ENCODE measurements at places on chromosomes 11 and 22. TPM values are rescaled to one million over a fixed set of nuclear protein-coding genes. Genes with fewer than 3 reads are reported as not detected.

GRCh38 chr11:114348200-114349191 lies 51.8 kb downstream of the C11orf71 start:
- DNase-seq = no peak

DNA sequence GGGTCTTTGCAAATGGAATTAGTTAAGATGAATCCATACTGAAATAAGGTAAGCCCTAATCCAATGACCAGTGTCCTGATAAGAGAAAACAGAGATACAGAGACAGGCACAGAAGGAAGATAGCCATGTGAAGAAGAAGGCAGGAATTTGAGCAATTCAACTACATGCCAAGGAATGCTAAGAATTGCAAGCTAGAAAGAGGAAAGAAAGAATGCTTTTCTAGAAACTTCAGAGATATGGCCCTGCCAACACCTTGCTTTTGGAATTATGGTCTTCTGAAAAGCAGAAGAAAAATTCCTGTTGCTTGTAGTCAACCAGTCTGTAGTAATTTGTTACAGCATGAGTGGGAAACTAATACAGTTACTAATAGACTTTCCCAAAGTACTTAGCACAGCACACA lies 111.3 kb downstream of the SLC17A6 start:
- no peak for DNase-seq

DNA sequence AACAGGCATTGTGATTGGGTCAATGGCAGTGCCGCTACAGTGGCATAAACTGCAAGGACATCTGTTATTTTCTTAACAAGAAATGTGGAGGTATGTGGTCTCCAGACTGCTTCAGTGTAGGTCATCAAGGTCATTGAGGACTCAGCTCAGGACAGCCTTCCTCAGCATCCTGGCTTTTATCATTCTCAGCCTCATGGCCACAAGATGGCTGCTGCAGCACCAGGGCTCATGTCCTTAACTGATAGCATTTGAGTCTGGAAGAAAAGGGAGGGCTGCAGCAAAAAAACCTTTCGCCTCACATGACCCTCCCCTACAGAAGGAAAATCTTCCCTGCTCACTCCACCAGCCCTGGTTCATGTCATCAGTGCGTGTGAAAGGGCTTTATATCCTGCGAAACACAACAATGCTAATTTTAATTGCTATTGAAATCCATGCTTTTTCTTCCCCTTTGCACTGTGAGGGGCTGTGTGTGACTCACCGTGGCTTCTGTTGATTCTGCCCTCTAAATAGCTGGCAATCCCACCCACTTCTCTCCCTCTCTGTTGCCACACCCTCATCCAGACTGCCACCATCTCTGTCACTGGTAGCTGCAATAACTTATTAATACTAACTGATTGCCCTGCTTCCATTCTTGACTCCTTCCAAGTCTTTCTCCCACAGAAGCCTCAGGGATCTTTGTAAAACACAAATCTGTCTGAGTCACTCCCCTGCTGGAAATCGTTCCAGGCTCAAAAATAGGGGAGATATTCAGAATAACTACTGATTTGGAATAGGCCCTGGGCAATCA lies 43.8 kb downstream of the CHRDL2 start:
- DNase-seq = no peak

DNA sequence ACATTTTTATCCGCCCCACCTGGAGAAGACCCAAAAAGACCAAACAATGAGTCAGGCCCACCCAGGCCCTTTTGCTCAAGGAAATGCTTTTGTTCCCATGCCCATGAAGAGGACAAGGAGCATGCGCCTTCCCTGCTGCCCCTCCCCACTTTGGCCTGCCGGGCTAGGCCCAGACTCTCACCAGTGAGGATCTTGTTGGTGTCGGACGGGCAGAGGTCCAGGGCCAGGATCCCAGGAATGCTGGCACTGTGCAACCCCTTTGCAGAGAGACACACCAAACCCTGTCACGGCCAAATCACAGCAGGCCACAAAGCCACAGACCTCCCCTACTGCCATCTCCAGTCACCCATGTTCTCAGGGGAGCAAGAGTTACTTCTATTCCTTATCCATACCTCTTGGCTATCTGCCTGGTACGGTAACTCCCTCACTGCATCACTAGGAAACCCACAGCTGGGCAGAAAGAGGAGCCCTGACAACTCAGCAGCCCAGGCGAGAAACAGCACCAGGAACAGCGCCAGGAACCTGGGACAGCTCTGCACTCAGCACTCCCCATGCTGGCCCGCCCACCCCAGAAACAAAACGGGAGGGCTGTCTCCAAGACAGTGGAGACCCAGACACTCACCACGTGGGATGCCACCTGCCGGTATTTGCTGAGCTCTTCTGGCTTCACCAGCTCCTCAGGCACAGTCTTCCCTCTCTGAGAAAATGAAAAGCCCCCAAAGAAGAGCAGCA lies 5.5 kb downstream of the PRPF19 start:
- no peak for DNase-seq

The MIAT gene
- 0.27 TPM for polyA plus RNA-seq

DNA sequence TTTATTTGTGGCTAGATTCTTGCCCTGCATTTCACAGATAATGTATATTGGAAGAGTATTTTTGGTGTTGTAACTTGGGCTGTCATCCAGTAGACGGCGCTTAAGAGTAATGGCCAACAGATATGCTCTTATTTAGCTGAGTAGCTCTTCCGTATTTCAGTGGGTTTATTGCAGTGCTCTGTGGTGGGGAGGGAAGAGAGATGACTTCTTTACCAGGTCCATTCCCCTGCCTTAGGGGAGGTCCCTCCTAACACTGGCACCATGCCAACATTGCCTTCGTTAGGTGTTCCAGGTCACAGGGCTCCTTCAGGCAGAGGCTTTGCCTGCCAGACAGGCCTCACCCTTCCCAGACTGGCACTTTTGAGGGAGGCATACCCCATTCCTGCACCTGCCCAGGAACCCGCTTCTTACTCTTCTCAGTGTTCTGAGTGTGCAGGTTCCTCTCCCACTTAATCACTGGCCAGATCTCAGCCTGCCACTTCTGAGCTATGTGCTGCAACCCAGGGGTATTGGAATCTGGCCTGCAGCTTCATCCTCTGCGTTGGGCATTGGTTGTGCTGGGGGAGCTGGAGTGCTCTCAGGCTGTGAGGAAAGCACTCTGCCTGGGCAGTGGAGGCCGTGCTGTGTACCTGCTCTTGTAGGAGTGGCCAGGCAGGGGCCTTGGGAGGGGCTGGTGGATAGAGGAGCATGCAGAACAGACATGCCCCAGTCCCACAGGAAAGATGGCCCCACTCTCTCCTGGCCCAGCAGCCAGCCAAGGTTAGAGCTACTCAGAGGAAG lies 29.4 kb upstream of the SLN start:
- DNase-seq = no peak

The CECR2 gene
- polyA plus RNA-seq = 21.8 TPM

DNA sequence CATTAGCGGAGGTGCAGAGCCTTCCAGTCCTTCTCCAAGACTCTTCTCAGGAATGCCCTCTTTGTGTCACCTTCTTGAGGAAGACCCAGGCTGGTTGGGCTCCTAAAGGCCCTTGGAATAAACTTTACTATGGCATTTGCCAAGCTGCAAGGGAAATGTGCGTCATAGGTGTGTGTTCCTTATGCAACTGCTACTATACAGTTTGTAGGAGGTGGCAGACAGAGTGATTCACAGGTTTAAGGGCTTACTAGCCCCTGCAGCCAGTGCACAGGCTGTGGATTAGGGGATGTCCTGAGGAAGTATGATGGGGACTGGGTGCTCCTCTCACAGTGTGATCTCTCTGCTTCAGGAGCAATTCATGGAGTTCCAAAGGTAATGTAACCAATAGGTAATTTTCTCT lies 74.6 kb downstream of the TENM4 start:
- DNase-seq = no peak

The PKNOX2 gene
- polyA plus RNA-seq = 13.4 TPM

The PKDREJ gene
- polyA plus RNA-seq = 0.42 TPM

DNA sequence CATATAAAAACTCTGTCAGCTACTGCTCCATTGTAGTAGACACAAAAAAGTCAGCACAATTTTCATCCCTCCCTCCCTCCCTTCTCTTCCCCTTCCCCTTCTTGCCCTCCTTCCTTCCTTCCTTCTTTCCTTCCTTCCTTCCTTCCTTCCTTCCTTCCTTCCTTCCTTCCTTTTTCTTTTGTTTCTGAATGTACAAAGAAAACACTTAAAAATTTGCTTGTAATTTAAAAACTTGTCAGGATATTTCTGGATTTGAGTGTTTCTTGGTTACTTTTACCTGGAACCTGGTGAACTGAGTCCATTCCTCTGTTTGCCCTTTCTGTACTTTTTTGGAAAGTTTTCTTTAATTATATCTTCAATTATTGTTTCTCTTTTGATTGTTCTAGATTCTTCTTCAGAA lies 31.5 kb upstream of the PLET1 start:
- DNase-seq = no peak

DNA sequence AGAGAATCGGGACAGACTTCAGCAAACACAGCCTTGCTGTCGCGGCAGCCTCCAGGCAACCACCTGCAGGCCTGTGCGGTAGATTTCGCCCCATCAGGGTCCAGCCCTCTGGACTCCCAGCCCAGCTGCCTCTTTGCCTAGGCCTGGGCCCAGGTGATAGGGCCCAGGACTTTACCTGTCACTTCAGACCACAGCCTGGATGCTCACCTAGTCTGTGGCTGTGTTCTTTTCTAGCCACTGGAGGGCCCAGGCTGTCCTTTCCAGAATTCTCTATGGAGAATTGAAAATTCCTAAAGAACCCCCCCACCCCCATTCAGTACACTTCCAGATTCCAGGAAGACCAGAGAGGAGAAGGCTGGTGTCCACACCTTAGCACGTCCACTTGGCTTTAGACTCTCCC lies 30.6 kb upstream of the RAB1B start:
- DNase-seq = no peak

The CACNA1I gene
- polyA plus RNA-seq = 0.04 TPM

The OSM gene
- 0.38 TPM for polyA plus RNA-seq

The UCP3 gene
- 1.4 TPM for polyA plus RNA-seq

The CCDC89 gene
- 3.8 TPM for polyA plus RNA-seq

DNA sequence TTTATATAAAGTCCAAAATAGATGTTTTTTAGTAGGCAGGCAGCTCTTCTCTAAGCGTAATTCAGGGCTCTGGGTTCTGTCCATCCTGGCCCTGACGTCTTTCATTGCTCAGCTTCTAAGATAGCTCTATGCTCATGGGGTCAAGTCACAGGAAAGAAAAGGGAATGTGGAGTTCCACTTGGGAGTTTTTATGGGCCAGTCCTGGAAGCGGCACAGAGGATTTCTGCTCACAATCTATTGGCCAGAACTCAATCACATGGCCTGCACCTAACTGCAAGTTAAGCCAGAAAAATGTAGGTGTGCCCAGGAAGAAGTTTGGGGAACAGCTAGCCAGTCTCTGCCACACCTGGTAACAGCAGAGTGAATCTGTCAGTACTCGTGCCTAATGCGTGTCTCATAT lies 7.4 kb upstream of the ZBTB16 start:
- no peak for DNase-seq

The CD3E gene
- polyA plus RNA-seq = 0.51 TPM

- no peak for DNase-seq
Observed at GRCh38 chr22:50485221-50486131, 1.2 kb upstream of the MIOX start.

GRCh38 chr11:103978616-103979595 lies 57.5 kb upstream of the DDI1 start:
- no peak for DNase-seq

- no peak for DNase-seq
Observed at GRCh38 chr11:110600322-110600721, 111.9 kb downstream of the ARHGAP20 start.

GRCh38 chr11:75241906-75242644 lies 1.5 kb downstream of the TPBGL start:
- DNase-seq = no peak

GRCh38 chr11:30317030-30317429 lies 5.9 kb upstream of the ARL14EP start:
- no peak for DNase-seq

Measured in left renal cortex interstitium (tissue), 4 donors.